ENCODE measurements at places on chromosomes 3 and 15. TPM values are rescaled to one million over a fixed set of nuclear protein-coding genes. Genes with fewer than 3 reads are reported as not detected.

GTF2A2 gene
- 73.6 TPM for total RNA-seq

OR5K1 gene
- not detected for total RNA-seq

TRIM69 gene
- 25.4 TPM for total RNA-seq

CTXND1 gene
- total RNA-seq, result 1.9 TPM

C3orf70 gene
- 4.1 TPM for total RNA-seq

GREM1 gene
- total RNA-seq, result 2.8 TPM

SPATA16 gene
- total RNA-seq, result not detected

KIF23 gene
- total RNA-seq, result 2.7 TPM

GOLGA8K gene
- 2.1 TPM for total RNA-seq

LACTB gene
- total RNA-seq, result 24.8 TPM

ABCF3 gene
- total RNA-seq, result 60.9 TPM

GRAMD2A gene
- total RNA-seq, result 27.4 TPM

C2CD4A gene
- 0.14 TPM for total RNA-seq

TUSC7 gene
- total RNA-seq, result not detected

KCNMB2 gene
- total RNA-seq, result 1.2 TPM

GP5 gene
- total RNA-seq, result 0.26 TPM

SPESP1 gene
- total RNA-seq, result 1.2 TPM

GOLGA8J gene
- total RNA-seq, result not detected

CLSTN2 gene
- total RNA-seq, result 3.0 TPM

C15orf62 gene
- 0.96 TPM for total RNA-seq

CCR3 gene
- 0.43 TPM for total RNA-seq

ZBTB20 gene
- total RNA-seq, result 61.0 TPM

BCHE gene
- total RNA-seq, result 6.8 TPM

TLE3 gene
- 58.8 TPM for total RNA-seq

RLBP1 gene
- not detected for total RNA-seq

CNTN6 gene
- 9.2 TPM for total RNA-seq

SPINK8 gene
- not detected for total RNA-seq

COL6A5 gene
- 6.3 TPM for total RNA-seq

PYGO1 gene
- 11.1 TPM for total RNA-seq

THSD4 gene
- 25.6 TPM for total RNA-seq

INKA1 gene
- 6.6 TPM for total RNA-seq

C3orf20 gene
- total RNA-seq, result 0.14 TPM

TMCO5A gene
- not detected for total RNA-seq

SEMA5B gene
- 2.3 TPM for total RNA-seq

DCLK3 gene
- total RNA-seq, result not detected

AADAC gene
- 3.2 TPM for total RNA-seq

CNTN3 gene
- 1.6 TPM for total RNA-seq

SKOR1 gene
- 0.52 TPM for total RNA-seq

DLL4 gene
- total RNA-seq, result 22.0 TPM

UBA7 gene
- 110 TPM for total RNA-seq

ADGRG7 gene
- total RNA-seq, result not detected

Data from upper lobe of right lung (tissue), 1 donor.